ENCODE measurements at places on chromosomes 3 and 15.

- no peak for DNase-seq
Measured at GRCh38 chr3:127730666-127731295, 58.0 kb downstream of the ABTB1 start.

GRCh38 chr3:77134769-77135168 is 94.9 kb downstream of the ROBO2 start:
- no peak for DNase-seq

- DNase-seq: no peak
Measured at GRCh38 chr3:133393691-133394474, 6.0 kb upstream of the BFSP2 start.

- DNase-seq: no peak
Measured at GRCh38 chr3:11530153-11530721, 113.5 kb downstream of the VGLL4 start.

DNA sequence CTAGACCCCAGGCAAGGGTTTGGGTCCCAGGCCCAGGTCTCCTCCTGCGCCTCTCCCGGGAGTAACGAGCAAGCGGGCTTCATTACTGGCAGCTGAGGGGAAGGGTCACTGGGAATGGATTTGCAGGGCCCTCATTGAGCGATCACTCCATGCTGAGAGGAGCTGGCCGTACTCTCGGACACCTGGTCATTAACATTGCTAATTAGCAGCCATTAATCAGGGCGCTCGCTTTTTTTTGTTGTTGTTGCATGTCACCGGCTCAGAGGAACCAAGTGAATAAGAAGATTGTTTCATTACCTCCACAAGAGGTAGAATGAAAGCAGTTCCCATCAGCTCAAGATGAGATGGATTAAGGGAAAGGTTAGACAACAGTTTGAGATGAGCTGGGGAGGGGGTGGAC is 293.0 kb upstream of the ATP11B start:
- DNase-seq: no peak

- DNase-seq: no peak
Measured at GRCh38 chr15:99328106-99329072, 77.1 kb downstream of the LRRC28 start.

- no peak for DNase-seq
Measured at GRCh38 chr15:64851503-64851840, 9.8 kb downstream of the PLEKHO2 start.

DNA sequence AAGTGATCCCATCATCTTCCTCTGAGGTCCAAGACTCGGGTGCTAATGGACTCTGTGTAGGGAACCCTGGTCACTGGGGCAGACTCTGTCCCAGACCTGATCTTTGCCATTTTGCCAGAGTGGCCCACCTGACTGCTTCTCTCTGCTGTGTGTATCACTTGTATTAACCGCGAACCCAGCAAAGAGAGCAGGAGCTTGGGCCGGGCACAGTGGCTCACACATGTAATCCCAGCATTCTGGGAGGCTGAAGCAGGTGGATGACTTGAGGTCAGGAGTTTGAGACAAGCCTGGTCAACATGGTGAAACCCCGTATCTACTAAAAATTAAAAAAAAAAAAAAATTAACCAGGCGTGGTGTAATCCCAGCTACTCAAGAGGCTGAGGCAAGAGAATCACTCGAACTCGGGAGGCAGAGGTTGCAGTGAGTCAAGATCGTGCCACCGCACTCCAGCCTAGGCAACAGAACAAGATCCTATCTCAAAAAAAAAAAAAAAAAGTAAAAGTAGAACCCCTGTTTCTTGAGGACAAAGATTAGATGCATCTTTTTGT is 32.9 kb upstream of the CYP11A1 start:
- DNase-seq: peak; percentile 47

GRCh38 chr3:180188512-180189309 is 152.0 kb upstream of the PEX5L start:
- no peak for DNase-seq

- DNase-seq: no peak
Measured at GRCh38 chr3:169146179-169146665, 517.3 kb downstream of the MECOM start.

DNA sequence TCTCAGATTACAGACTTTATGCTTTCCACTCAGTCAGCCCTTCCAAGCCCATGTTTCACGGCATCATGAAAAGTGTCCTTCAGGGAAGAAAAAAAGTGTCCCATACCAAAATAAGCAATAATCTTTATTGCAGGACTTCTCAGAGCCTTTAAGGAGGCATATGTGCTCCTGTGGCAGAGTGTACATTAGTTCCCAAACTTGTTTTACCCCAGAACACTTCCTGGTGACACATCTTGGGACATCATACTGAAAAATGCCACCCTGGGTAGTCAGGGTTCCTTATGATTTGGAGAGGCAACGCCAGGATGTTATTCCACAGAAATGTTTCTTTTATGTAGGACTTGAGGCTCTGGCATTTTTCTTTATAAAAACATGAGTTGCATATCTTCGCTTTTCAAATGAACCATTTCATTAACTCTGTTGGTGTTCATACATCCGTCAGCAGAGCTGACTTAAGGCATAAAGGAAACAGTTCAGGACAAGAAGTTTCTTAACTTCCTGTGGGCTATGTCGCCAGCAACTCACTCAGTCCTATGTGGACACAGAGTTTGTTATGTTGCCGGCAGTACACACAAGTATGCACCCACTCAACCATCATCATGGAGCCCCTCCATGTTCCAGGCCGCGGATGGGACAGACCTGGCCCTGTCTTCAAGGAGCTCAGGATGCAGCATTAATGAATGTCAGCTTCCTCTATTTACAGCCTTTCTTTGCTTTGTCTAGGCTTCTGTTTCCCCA is 63.8 kb downstream of the CASR start:
- no peak for DNase-seq

Data from stimulated activated CD8-positive, alpha-beta memory T cell treated with anti-CD3 and anti-CD28 coated beads, Interleukin-15, amount 100 ng/mL, for 4 hours (primary cell).